Iris pigment epithelial cell (primary cell): ENCODE measurements at places on chromosomes 7 and 10.

GRCh38 chr7:3578399-3578798 is 277.3 kb downstream of the SDK1 start:
- DNase-seq = no peak

- peak; percentile 40 for DNase-seq
Measured at GRCh38 chr10:33703501-33704213, 369.2 kb upstream of the NRP1 start.

DNA sequence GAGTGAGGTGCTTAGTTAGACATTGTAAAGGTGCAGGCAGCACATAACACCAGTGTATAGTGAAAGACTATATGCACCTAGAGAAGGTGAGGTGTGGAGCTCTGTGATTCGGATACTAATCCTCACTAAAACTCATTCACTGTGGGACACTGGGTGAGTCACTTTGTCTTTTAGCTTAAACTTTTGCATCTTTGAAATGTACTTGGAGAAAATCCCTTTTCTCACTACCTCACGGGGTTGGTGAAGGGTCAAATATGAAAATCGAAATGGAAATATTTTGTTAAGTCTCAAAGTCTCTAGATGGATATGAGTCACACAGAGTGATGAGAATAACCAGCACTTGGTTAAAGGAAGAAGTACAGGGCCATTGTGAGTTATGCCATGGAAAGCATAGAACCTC is 38.0 kb downstream of the MDFIC start:
- peak; percentile 90 for DNase-seq

DNA sequence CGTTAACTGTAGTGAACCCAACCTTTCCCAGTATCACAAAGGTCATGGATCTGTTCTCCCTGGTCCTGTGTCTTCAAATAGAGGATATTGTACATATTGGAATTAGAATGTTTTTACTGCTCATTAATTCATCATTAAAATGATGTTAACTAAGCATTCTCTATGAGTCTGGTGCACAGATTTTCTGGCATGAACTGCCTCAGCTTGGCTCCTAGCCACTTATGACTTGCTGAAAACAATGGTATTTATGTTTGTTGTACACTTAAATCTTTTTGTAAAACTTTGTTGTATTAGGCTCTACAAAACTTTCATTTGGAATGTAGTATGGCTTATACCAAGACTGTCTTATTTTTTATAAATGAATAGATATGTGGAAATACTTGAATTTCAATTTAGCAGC is 329.4 kb downstream of the TFEC start:
- DNase-seq = no peak

DNA sequence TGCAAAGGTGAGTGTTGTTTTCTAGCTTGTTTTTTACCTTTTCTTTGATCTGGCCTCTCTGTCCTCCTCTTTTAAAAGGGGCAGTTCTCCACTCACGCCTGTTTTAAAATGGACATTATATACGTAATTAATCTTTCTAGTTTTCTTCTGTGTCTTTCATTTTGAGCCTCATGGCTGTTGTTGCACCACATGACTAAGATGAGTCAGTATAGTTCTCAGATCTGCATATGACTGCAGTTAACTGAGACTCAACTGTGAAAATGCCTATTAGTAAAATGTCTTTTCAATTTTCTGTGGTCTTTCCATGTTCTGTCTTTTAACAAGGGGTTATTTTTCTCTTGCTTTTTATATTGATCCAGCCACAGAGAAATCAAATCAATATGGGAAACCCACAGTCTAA is 296.1 kb downstream of the CDK14 start:
- peak; percentile 52 for DNase-seq

DNA sequence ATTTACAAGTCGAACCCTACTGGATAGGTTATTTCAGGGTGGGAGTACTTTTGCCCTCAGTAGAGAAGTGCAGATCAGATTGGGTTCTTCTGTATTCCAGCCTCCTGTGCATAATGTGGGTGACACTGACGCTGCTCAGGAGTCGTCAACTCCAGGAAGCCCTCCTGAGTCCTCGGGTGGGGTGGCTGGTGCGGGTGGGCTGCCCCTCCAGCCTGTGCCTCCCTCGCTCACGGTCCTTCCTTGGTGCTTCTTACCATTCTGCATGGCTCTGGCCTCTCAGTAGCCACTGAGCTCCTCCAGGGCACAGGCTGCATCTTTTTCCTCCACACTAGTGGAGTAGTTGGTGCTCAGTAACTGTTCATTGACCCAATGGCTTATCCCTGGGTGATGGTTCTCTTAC is 4.3 kb downstream of the CDH23 start:
- no peak for DNase-seq

DNA sequence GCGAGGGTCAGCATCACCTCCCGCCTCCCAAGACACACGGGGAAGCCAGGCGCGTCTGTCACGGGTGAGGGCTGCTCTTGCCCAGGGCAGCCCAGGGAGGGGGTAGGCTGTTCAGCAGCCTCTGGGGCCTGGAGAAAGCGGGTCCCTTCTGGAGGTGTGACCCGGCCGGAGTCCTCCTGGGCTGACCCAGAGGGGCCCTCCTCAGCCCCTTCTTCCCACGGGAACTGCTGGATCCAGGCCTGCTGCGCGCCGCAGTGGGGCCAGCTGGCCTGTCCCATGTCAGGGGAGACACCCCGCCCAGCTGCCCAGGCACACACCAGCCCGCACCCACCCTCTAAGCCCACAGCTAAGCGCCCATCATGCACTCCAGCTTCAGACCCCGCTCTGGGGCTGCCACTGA is 41.8 kb downstream of the INSIG1 start:
- no peak for DNase-seq

DNA sequence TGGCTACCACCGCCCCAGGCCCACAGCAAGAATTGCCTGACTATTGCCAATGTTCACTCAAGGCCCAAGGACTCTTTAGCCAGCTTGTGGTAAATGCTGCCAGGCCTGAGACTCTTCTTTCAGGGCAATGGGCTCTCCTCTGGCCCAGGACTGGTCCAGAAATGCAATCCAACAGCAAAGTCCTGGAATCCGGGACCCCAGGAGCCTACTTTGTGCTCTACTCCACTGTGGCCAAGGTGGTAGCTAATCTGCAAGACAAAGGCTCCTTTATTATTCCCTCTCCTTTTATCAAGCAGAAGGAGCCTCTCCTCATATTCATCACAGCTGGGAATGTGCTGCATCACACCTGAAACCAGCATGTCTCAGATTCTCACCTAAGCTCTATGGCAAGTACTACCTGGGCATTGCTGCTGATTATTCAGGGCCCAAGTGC is 107.6 kb upstream of the PRSS58 start:
- DNase-seq = no peak

GRCh38 chr7:36762394-36762793 is 38.1 kb upstream of the AOAH start:
- no peak for DNase-seq

- no peak for DNase-seq
Measured at GRCh38 chr10:1601406-1601805, 135.9 kb downstream of the ADARB2 start.

DNA sequence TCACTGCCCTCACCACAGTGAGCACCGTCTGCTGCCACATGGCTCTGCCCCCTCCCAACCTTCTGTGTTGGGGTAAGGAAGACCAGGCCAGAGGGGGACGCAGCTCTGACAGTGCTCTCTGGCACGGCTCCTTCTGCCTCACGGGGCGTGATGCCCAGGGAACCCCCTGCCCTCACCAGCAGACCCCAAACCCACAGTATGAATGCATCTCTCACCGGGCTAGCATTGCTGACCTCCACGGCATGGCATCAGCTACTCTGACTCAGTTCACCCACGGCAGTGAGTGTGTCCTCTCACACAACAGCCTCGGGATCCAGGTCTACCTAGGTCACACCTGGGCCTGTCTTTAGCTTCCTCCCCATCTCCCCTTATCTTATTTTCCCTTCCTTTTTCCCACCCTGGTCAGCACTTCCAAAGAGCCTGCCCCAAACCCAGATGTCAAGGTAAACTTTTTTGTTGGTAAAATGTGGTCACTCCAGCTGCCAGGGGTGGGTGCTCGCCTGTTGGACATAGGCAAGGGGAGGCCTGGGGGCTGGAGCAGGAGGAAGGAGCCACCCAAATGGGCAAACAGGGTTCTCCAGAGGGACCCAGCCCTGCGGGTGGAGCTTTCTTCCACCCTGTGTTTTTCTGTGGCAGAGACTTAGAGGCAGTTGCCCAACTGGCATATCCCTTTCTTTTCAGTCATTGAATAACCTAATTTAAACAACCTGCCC is 4.4 kb downstream of the CALML3 start:
- no peak for DNase-seq

- peak; percentile 46 for DNase-seq
Measured at GRCh38 chr10:67119651-67120050, 193.8 kb downstream of the LRRTM3 start.
